Right lung (tissue), 10 donors: ENCODE measurements at places on chromosomes 6 and 20. TPM values are rescaled to one million over a fixed set of nuclear protein-coding genes. Genes with fewer than 3 reads are reported as not detected.

KIFC1 gene
- 55.0 TPM for polyA plus RNA-seq

RBPJL gene
- polyA plus RNA-seq = not detected

- DNase-seq = no peak
These were observed 571.7 kb upstream of the SLC35B3 start for GRCh38 chr6:9007027-9007426.

DNA sequence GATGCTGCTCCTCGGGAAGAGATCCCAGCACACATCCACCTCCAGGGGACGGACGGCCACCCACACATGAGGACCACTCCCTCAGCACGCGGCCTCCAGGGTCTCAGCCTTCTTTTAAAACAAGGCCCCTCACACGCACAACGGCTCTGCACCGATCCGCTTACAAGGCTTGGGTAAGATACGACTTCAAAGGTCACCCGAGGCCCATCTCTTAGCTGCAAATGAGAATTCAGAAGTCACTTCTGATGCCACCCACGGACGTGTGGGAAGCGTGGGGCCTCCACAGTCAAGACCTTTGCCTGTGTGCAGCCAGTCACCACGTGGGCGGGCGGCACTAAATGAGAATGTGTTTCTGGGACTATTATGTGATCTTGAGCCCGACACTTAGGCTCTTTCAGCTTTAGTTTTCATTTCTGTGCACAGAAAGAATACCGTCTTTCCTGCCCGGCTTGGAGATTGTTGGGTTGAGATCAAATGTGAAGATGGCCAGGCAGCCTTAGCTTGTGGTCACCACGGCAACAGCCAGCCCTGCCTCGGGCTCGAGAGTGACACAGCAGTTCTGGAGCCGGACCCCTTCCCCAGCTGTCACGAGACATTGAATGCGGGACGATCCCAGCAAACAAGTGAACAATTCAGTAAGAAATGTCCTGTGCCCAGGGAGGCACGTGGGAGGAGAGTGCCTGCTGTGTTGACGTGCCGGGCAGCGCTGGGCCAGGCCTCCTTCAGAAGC, 91.6 kb downstream of the RAMACL start:
- no peak for DNase-seq

- no peak for DNase-seq
These were observed 73.6 kb upstream of the TIAM2 start for GRCh38 chr6:154921482-154921881.

GRCh38 chr6:5361396-5361795, 100.1 kb downstream of the FARS2 start:
- peak; percentile 19 for DNase-seq

PLN gene
- 3.7 TPM for polyA plus RNA-seq

DNA sequence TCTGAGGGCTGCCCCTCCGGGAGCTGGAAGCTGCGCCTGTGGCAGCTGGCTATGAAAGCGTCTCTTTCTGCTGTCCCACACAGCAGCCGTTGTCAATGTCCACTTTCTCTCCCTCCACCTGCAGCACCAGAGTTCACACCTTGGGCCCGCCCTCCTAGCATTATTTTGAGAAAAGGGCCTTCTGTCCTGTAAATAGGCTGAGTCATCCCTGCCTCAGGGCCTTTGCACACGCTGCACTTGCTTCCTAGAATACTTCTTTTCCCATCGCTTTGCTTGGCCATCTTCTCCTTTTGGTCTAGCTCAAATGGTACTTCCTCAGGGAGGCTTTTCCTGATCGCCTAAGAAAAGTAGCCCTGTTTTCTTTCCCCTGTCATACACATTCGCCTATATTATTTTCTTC, 69.3 kb upstream of the ZNFX1 start:
- no peak for DNase-seq

F13A1 gene
- polyA plus RNA-seq = 36.9 TPM

DNA sequence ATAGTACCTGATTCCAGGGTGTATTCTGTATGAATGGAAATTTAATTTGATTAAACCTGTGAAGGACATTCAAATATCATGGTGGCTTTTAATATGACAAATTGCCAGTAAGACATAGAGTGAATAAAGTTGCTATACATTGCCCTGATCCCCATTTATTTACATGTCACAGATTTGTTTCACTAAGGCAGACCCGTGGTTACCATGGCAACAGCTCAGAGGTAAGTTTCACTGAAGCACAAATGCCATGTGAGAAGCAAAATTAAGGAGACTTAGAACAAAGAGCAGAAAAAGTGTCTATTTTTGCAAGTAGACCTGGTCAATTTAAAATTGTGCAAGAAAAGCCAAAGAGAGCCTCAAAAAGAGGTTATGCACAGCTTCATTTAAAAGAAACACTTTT, 63.7 kb downstream of the PXDC1 start:
- DNase-seq = no peak

- no peak for DNase-seq
These were observed 5.7 kb downstream of the LMBRD1 start for GRCh38 chr6:69791065-69791471.

DEFB124 gene
- polyA plus RNA-seq = 0.41 TPM

SPEF1 gene
- 2.3 TPM for polyA plus RNA-seq

STXBP5 gene
- polyA plus RNA-seq = 14.4 TPM

- no peak for DNase-seq
These were observed 232.8 kb upstream of the RNF24 start for GRCh38 chr20:4247898-4248858.

GRCh38 chr6:150697515-150697914, 97.8 kb downstream of the PLEKHG1 start:
- DNase-seq = no peak

C6orf58 gene
- 0.95 TPM for polyA plus RNA-seq

DNA sequence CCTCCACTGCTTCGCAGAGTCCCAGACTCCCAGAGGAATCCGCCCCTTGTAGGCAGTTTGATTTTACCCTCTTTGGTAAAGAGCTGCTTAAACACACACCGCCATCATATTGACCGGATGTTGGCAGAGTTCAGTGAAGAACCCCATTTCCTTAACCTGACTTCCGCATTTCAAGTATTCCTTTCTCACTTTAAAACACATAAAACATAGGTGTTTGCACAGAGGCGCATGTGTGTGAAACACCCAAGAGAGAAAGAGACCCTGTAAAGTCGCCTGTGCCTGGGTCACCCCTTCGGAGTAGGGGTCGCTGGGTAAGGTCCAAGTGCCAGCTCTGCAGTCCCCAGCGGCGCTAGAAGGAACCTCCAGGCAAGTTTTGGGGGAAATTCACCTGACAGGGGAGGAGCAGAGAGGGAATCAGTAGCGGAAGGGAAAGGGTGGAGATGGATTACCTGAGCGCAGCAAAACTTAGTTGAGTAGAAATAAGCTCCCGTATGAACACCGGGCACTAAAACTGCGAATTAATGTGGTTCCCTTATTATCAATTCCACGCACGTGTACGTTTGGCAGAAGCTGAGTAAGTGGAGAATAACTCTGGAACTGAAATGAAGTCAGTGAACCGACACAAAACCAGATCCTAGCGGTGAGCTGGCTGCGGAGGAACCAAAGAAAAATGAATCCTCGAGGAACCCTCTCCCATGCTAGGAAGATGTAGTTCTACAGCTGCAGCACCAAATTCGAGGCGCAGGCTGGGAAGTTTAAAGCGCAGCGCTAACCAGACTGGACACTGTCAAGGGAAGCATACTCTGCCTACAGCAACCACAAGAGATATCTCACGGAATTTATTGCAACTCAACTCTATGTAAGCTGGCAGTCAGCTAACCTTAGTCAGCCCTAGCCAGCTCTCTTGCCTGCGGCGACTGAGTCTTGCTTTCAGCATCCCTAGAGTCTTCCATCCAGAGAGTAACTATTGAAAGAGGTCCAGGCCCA, 3.5 kb upstream of the HTR1B start:
- DNase-seq = no peak

DNA sequence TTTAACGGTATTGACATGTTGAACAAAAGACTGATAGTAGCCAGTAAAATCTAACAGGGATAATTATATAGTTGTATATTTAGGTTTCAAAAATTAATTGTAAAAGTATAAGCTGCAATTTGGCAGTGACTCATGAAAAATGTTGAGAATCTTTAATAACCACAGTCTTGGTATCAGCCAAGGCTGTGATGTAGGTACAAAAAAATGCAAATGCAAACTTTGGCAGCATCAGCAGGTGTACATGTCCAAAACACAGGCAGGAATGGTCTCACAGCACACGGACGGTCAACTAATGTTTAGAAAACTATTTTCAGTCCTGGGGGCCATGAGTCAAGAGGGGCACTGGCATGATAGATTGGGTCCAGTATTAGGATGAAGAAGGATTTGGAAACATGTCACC, 58.5 kb upstream of the BEND3 start:
- DNase-seq = no peak

GATA5 gene
- 34.9 TPM for polyA plus RNA-seq

HLA-DQB1 gene
- polyA plus RNA-seq = 4.4 TPM

DNA sequence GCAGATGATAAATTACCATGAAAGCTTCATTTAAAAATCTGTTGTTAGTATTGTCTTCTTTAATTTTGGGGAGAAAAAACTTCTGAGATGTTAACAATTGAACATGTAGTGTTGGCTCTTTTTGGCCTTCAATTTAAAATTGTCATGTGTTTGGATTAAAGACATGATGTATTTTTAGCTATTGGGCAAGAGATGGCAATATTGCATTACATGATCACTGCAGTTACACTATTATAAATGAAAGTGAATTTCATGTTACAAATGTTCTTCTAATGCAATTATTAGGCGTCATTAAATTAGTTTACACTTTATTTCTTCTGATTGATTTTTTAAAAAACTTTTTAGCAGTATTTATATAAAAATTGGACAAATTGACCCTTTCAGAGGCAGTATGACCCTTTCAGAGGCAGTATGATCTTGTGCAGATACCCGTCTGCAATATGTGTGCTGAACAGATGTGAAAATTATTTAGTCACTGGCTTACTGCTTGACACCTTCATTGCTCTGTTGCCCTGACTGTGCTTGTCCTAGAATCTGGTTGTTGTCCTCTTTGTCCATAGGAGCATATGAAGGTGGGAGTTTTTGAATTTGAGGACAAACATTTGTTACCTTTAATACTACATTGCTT, 25.8 kb downstream of the CDKAL1 start:
- DNase-seq = no peak

AKAP12 gene
- polyA plus RNA-seq = 67.4 TPM

GRCh38 chr20:56371977-56372376, 13.2 kb downstream of the FAM210B start:
- no peak for DNase-seq

DNA sequence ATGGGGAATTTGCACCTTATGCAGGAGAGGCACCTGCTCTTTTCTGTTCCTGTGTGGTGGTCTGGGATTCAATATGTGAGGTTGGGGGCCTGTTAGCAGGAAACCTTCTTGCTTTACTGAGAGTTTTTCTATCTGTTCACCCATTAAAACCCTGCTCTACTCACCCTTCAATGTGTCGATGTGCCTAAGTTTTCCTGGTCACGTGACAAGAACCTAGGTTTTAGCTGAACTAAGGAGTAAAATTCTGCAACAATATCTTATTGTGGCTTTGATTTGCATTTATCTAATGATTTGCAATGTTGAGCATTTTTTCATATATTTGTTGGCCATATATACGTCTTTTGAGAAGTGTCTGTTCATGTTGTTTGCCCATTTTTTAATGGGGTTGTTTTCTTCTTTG, 979.9 kb downstream of the HACE1 start:
- DNase-seq = no peak

DNA sequence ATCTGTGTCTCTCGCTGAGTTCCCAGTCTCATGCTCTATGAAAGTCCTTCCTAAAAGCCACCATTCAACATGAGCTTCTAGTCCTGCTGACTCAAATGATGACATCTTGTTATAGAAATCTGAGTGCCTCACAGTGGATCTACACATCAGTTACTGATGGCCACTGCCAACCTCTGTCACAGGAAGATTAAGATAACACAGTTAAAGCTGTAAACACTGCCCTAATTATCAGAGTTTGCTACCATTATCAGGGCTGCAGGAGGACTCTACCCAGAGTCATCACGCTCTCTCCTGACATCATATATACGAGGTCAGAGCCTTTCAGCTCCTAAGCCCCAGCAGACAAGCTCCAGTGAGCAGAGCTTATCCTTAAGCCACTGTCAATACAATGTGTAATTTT, 63.2 kb downstream of the HIVEP2 start:
- no peak for DNase-seq

MEP1A gene
- 0.28 TPM for polyA plus RNA-seq

GRCh38 chr6:106811088-106811686, 163.3 kb downstream of the CD24 start:
- no peak for DNase-seq

DNA sequence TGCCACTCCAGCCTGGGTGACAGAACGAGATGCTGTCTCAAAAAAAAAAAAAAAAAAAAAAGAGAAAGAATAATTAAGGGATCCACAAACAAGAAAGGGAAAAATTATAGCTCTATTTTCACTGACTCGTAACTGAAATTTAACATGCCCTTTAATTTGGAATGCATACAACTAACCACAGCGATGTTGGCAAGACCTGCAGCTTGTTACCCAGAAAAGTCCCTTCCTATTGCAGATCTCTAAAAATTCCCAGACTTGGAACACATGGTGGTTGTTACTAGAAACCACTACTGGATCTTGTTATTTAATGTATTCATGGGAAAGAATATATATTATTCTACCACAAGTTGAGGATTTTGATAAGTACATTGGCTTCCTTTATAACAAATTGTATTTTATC, 27.8 kb upstream of the SMIM28 start:
- DNase-seq = no peak

PRRT1 gene
- polyA plus RNA-seq = 0.79 TPM

DEFB125 gene
- not detected for polyA plus RNA-seq

DNA sequence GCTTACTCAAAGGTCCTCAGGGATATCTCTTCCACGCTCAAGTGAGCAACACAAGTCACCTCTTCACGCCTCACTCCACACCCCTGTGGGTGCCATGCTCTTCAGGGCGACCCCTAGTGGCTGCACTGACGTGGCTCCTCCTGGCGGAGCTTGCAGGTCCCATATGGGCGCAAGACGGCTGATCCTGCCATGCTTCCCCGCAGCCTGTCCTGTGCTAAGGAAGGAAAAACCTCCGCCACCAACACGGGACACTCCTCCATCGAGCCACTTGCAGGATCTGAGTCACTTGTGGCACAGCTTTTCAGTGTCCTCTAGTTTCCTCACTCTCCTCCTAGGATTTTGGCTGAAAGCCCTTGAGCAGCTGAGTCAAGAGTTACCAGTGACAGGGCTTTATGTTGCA, 90.7 kb downstream of the KHDC1L start:
- no peak for DNase-seq
